KG1 (cell line): ENCODE measurements at places on chromosomes 7 and 10.
A peak's percentile ranks its signal among the peaks of the same experiment; 100 is the strongest.

GRCh38 chr7:149620961-149621360 is 123.4 kb upstream of the ZNF746 start:
- no peak for DNase-seq

GRCh38 chr7:4683884-4684565 is 1.9 kb downstream of the FOXK1 start:
- no peak for DNase-seq

DNA sequence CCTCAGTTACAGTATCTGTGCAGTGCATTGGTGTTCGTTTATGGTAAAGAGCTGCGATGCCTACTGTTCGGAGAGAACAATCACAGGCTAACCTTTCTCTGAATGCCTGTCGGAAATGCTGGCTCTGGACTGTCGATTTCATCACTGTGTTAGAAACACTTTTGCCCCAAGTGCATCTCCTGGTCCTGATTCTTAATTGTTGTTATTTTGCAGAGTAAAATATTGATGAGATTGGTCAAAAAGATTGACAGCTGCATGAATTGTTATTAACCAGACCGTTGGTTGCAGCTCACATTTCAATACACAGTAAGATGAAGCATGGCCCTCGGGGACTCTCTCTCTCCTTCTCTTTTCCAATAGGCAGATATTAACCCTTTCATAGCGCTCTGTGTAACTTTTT is 557.4 kb upstream of the ADARB2 start:
- no peak for DNase-seq

DNA sequence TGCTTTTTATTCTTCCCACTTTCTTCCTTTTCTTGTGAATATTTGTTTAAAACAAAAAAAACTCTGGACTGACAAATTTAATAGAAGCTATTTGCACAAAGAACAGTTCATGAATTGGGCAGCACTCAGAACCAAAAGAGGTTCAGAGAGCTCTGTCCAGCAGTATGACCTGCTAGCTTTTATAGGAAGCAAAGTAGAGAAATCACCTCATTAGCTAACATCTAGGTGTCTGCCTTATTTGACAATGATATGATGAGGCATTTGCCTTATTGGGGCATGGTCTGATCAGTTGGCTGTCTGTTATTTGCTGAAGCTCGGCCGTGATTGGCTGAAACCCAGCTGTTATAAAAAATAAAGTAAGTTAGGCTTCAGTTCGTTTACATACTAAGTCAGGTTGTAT is 819 bp upstream of the TRIM4 start:
- no peak for DNase-seq

DNA sequence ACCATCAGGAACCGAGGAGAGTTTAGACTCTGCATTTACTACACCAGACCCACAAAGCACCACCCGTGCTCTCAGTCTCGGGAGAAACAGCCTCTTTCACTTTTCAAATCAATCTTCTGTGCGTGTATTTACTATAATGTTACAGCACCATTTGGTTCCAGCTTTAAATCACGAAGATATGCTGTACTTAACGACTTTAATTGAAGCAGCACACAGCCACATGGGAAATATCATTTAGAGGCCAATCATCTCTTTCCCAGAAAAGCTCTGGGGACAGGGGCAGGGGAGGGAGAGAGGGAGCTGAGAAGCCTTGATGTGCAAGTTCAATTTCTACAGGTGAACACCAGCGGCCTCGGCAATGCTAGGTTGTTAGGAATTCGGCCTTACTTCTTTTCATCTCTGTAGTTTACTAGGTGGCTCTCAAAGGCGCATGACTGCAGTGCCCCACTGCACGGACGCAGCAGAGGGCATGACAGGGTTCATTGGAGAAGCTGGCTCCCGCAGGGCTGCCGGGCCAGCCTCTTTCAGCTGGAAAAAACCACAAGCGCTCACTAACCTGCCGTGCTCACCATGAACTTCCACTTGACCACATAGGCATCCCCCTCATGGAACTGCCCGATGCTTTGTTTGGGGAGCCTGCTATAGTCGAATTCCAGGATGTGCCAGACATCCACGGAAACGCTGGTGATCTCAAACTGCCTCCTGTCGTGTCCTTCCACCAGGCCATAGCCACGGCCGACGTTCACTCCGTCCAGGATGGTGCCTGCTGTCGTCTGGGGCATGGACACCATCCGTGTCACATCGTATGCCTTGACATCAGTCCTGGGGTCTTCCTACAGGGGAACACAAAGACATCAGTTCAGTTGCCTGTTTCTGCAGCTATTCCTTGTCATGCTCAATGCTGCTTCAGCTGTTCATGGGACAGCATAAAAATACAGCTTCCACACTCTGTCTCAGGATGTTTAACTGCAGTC is 154.5 kb downstream of the SVIL start:
- DNase-seq = no peak

- no peak for DNase-seq
These were observed 3.0 kb downstream of the BRI3 start for GRCh38 chr7:98284335-98285036.

- DNase-seq = no peak
These were observed 368.8 kb upstream of the ZMIZ1 start for GRCh38 chr10:78699971-78700370.

- no peak for DNase-seq
These were observed 355.3 kb upstream of the GALNT17 start for GRCh38 chr7:70776627-70777101.

DNA sequence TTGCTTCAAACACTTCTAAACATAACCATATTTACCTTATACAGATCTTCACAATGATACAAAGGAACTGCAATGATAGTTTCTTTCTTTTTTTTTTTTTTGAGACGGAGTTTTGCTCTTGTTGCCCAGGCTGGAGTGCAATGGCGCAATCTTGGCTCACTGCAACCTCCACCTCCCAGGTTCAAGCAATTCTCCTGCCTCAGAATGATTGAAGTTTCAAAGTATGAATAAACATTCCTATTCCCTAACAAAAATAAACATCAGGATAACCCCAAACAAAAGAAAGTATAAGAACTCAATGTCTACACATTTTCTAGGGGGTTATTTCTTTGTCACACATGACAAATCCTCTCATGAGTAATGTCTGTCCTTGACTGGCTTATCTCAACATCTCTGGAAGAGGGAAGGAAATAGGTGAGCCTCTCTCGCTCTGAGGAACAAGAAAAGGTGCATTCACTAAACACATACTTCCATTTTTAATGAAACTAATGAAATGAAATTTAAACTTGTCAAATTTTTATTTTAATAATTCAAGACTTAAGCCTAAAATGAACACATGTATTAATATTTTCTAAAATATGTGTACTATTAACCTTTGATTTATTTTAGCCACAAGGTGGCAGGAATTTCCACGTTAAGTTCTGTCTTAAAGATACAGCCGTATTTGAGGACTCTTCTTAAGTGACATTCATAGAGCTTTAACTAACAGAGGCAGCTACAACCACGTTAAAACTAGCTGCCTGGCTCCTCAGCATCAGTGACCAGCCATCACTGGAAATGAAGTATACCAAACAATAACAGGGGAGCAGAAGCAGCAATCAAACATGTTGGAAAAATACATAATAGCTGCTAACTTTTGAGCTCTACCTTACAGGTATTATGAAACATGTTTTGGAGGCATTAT is 58.3 kb downstream of the MALSU1 start:
- no peak for DNase-seq

DNA sequence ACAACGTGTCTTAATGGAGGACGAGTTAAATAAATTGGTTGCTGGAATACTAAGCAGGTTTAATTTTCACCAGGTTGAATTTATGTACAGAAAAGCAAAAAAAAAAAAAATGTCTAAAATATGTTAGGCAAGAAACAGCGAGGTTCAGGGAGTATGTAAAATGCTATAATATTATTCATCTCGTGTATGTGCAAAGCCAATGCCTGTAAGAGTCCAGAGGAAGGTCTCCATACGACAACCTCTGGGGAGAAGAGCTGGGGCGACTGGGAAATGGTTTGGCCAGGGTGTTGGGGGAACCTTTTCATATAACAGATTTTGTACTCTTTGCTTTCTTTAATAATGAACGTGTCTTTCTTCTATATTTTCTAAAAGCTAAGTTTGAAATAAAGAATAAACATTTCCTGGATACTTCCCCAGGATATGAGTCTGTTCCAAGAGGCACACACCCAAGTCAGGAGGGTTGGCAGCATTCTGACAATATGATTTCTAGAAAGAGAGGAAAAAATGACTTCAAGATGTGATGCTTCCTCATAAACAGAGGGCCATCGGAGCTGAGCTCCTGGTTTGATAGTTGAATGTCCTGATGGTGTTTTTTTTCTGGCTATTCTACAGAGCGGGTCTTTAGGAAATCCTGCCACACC is 208.6 kb upstream of the MGMT start:
- DNase-seq = no peak

- no peak for DNase-seq
These were observed 45.1 kb downstream of the PIP4K2A start for GRCh38 chr10:22669163-22669711.

- DNase-seq = no peak
These were observed 28.1 kb downstream of the LRGUK start for GRCh38 chr7:134155206-134155605.

GRCh38 chr7:100342765-100343164 is 15.2 kb upstream of the PILRB start:
- no peak for DNase-seq

GRCh38 chr10:119404719-119405519 is 137.6 kb downstream of the RGS10 start:
- DNase-seq = no peak

- no peak for DNase-seq
These were observed 53.6 kb upstream of the AGR3 start for GRCh38 chr7:16935341-16935735.

GRCh38 chr7:4226524-4226882 is 455.6 kb upstream of the FOXK1 start:
- DNase-seq = no peak

- DNase-seq = no peak
These were observed 2.7 kb downstream of the EGR2 start for GRCh38 chr10:62813453-62813852.

DNA sequence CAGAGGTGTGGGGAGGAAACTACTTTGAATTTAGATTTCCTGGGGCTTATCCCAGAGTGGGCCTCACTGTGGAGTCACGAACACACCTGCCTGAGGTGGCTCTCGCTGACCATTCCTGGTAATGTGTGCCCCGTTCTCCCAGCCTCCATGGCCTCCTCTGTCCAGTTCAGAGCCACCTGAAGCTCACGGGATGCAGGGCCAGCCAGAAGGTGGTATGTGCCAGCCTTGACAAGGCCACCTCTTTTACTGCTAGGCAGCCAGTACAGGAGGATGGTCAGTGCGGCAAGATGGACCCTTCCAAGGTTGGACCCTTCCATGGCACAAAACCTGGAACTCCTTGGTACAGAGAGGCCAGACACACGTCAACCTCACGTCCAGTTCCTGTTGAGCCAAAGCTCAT is 210.3 kb downstream of the DNAJB6 start:
- DNase-seq = no peak

DNA sequence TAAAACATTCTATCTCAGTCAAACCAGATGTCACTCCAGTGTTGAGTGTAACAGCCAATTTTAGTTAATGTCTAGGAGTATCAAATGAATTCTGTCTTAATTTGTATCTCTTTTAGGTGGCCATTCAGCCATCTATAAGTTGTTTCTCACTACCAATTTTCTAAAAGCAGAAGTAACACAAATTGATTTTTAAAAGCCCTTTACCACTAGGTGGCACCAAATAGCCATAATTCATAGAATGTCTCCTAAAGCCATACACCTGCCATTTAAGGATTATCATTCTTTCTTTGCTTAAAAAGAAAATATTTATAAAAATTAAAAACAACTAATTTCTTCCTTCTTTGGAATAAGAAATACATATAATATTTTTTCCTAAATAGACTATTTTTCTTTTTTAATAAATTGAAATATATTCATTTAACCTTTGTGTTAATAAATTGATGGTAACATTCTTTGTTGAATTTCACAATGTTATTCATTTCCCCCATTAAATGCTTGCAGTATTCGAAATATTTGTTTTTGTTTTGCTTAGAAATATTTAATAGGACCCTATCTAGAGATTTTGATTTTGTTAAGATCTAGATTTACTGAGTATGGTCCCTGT is 107.8 kb upstream of the PPP1R3A start:
- DNase-seq = peak; percentile 30

DNA sequence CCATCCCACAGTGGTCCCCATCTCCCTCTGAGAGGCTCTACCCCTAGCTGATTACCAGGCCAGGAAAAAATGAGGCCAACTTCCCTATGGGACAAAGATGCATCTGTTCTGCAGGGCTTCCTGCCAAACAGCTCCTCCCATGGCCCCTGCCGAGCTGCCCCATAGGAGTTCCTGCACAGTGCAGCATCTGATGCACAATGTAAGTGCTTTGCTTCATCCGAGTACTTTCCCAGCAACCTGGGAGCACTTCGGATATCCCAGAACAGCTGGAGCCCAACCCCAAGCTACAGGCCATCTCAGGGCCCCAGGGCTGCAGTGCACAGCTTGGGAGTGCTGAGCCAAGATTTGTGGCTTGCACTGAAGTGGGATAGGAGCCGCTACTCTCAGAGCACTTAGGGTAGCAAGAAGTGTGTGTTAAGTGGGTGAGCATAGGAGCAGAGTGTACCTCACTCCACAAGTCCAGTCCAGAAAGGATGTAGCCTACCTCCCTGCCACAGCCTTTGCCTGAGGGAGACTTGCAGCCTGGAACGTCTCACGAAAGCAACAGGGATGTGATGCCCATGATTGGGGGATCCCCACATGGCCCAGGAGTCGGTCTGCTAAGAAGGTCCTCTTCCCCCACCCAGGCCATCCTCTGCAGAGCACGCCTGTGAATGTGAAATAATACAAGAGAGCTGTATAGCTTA is 209.6 kb upstream of the VWC2 start:
- DNase-seq = no peak

- no peak for DNase-seq
These were observed 1094.4 kb downstream of the NRG3 start for GRCh38 chr10:82969405-82969804.

DNA sequence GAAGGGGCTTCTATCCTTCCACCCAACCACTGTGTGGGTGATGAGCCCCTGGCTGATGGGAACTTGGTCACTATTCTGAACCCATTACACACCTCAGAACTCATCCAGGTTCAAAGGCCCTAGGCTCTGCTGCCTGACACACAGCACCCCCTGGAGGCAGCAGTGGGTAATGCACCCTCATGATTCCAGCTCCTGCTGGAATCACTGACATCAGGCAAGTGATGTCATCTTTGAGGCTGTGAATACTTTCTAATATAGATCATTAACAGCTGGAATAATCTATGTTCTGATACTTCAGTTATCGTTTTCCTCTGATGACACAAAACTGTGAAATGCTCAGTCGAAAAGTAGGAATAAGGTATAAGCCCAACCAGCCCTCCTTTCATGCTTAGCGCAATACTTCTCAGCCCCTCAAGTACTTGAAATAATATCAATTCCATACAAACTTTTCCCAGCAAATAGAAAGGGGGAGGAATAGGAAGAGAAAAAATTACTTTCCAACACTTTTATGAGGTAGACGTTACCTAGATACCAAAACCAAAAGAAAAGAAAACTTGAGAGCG is 7.5 kb upstream of the RBP3 start:
- peak; percentile 13 for DNase-seq

- DNase-seq = no peak
These were observed 92.2 kb upstream of the PDCD4 start for GRCh38 chr10:110779489-110779888.

- no peak for DNase-seq
These were observed 47.2 kb upstream of the SFTPD start for GRCh38 chr10:79995979-79996634.
